AG10803 (cell line): ENCODE measurements at places on chromosomes 7 and 10.
A peak's percentile ranks its signal among the peaks of the same experiment; 100 is the strongest.

DNA sequence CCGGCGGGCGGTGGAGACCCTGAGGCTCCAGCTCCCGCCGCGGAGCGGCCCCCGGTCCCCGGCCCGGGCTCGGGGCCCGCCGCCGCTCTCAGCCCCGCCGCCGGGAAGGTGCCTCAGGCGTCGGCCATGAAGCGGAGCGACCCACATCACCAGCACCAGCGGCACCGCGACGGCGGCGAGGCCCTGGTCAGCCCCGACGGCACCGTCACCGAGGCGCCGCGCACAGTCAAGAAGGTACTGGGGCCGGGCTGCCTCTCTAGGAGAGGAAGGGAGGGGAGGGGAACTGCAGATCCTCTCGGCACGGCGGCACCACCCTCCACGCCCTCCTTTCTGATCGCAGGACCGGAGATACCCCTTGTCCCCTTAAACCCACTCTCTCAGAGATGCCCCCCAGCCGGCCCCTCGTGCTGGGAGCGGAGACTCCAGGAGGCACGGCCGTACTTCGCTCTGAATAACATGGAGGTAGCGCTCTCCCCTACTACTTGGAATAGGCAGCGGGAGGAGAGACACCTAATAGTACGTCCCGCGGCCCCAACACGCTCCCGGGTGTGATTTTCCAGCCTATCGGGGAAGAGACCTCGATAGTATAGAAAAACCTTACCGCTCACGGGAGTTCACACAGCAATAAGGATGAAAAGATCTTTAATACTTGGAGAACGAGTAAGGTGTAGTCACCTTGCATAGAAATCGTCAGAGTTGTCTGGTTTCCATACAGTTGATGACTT lies 538 bp downstream of the AHCYL2 start:
- peak; percentile 23 for DNase-seq

DNA sequence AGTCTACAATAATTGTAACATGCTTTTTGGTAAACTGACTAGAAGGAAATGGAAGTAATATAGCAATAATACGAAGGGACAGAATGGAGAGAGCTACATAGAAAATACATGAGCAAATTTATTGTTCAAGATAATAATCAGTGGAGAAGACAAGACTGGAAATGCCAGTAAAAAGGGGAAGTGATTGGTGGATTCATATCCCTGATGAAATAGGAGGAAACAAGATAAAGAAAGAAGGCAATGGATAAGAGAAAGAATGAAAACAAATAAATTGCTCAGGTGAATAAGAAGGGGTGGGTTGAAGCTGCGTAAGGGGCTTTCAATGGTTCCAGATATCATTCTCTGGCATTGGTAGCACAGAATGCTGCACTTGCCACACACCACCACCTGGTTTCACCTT lies 135.9 kb downstream of the LRRN3 start:
- no peak for DNase-seq

DNA sequence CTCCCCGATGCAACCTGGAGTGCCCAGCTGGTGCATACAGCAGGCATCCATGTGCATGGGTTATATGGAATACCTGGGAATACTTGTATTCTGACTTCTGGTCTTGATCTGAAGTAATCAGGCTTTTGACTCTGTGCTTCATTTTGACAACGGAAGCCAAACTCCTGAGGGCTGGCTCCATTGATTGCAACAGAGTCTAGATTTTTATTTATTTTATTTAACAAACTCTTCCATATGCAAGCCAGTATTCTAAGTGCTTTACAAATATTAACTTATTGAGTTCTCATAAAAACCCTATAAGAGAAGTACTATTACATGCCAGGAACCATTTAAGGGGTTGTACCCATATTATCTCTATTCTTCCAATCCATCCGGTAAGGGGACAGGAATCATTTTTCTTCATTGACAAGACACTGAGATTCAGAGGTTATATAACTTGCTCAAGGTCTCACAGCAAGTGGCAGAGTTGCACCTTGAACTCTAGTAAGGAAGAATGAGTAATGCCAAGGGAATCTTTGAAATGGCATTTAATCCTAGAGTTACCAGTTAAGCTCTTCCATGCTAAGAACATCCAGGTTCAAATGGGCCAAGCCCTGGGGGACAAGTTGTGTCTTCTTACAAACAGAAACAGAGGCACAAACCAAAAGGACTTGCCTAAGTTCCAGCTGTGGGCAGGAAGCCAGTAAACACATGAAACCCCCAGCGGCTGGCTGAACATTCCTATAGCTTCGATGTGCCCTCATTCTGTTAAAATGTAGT lies 241.0 kb downstream of the WDR11 start:
- no peak for DNase-seq

DNA sequence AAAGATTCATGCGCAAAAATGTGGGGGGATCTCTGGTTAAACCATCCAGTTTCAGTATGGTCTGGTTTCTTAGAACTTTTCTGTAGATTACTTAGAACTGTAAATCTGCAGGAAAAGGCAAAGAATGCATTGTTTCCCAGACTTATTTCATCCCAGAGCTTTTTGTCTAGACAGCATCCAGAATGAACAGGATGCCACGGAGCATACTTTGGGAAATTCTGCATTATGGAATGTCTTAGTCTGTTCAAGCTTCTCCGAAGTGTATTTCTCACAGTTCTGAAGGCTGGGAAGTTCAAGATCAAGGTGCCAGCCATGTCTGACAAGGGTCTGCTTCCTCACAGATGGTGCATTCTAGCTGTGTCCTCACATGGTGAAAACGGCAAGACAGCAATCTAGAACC lies 136.3 kb downstream of the INHBA start:
- DNase-seq = no peak

DNA sequence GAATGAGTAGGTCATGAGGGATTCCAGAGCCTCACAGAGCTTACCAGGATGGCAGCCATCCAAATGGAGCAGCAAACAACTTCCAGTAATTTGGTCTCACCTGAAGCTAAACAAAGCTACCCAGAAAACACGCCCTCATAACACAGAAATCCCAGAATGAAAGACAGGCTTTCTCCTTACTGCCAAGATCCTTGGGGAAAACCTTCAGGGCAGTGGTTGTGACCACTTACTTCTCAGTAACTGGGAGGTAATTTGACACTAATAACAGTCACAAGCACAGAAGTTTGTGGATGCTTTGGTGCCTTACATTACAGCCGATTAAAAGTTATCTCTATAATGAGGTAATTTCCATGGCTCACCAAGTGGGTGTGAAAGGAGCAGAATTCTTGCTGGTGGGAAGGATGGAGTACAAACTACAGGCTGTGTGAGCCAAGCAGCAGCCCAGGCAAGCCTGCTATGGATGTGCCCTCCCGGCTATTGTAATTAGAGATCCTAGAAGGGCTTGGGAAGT lies 10.4 kb downstream of the WDR91 start:
- no peak for DNase-seq

DNA sequence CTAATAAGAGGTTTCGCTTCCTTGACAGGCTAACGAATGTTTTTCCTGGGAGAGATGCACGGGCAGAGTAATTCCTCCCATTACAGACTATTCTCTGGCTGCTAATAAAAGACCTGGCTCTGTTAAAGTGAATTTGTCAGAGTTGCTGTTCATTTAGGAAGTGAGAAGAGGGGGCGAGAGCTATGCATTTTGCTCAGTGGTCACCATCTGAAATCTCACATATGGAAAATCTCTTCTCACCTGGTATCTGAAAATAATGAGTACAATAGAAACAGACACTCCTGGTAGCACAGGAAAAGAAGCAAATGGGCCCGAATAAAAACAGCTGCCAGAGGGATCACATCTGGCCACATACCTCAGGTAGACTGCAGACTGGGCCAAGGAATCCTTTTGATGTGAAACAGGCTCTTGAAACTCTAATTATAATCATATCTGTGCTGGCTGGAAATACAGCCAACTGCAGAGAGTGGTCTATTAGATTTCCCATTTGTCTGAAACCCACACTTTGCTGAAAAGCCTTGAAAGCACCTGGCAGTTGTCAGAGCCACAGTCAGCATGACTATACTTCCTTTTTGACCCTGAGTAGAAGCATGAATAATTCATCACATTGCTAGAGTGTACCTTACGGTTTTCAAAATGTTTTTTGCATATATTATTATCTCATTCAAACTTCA lies 33.6 kb downstream of the AOAH start:
- no peak for DNase-seq

DNA sequence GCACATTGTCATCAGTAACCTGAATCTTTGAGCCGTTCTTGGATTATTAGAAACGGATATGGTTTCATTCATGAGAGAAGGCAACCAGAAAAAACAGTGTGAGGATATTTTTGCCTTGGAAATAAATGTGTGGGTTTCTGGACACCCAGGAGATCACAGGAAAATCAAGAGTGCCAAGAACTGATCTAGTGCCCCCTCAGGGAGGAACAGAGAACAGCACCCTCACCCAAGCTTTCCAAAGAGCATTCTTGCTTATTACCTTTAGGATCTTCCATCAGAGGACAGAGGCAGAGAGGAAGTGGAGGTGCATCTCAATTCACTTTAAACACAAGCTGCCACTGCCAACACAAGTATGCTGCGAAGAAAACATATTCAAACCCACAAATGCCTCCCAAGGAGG lies 851.5 kb upstream of the COBL start:
- DNase-seq = no peak

DNA sequence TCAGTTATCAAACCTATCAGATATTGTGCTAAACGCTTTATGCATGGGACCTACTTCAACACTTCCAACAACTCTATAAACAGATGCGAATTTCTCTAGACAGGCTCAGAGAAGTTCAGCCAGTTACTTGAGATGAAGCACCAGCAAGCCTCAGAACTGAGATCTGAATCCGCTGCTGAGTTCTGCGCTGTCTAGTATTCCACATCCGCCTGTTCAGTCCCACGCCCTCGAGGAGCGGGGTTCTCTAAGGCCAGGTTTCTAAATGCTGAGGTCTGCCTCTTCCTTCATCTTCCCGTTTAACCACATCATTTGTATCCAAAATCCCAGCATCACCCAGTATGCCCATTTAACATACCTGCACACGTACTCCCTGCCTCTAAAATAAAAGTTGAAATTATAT lies 297.8 kb upstream of the ZNF32 start:
- DNase-seq = no peak

DNA sequence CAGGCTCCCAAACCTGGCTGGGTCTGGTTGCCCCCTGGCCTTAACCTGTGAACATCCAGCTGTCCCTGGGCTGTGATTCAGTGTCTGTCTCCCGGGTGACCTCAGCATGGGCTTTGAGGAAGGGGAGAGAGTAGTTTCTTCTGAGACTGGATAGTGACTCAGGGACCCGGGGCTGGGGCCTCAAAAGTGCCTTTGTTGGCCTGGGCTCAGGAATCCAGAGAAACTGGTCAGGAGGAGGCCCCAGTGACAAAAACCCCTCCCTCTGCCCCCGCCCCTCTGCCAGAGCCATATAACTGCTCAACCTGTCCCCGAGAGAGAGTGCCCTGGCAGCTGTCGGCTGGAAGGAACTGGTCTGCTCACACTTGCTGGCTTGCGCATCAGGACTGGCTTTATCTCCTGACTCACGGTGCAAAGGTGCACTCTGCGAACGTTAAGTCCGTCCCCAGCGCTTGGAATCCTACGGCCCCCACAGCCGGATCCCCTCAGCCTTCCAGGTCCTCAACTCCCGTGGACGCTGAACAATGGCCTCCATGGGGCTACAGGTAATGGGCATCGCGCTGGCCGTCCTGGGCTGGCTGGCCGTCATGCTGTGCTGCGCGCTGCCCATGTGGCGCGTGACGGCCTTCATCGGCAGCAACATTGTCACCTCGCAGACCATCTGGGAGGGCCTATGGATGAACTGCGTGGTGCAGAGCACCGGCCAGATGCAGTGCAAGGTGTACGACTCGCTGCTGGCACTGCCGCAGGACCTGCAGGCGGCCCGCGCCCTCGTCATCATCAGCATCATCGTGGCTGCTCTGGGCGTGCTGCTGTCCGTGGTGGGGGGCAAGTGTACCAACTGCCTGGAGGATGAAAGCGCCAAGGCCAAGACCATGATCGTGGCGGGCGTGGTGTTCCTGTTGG lies at the start of gene CLDN4:
Gene CLDN4, plus strand, starts transcription at position 316 of the 903 bp plus-strand sequence. Its CDS starts 206 bp downstream, at position 522.
- no peak for DNase-seq

DNA sequence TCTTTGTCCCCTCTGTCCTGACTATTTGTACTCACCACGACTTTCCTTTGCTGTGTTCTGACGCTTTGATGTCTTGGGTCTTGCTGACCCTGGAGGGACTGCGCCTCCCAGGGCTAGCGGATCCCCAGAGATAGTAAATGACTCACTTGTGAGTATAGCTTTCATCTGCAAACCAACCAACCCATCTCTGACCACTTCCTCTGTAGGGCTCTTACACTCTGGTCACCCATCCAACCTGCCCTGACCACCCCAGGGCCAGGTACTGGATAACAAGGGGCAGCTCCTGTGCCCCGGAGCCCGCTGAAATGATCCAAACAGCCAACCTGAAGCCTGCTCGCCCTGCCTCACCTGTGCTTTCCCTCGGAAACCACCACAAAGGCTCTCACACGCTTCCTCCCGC lies 125.2 kb upstream of the CARD11 start:
- no peak for DNase-seq

DNA sequence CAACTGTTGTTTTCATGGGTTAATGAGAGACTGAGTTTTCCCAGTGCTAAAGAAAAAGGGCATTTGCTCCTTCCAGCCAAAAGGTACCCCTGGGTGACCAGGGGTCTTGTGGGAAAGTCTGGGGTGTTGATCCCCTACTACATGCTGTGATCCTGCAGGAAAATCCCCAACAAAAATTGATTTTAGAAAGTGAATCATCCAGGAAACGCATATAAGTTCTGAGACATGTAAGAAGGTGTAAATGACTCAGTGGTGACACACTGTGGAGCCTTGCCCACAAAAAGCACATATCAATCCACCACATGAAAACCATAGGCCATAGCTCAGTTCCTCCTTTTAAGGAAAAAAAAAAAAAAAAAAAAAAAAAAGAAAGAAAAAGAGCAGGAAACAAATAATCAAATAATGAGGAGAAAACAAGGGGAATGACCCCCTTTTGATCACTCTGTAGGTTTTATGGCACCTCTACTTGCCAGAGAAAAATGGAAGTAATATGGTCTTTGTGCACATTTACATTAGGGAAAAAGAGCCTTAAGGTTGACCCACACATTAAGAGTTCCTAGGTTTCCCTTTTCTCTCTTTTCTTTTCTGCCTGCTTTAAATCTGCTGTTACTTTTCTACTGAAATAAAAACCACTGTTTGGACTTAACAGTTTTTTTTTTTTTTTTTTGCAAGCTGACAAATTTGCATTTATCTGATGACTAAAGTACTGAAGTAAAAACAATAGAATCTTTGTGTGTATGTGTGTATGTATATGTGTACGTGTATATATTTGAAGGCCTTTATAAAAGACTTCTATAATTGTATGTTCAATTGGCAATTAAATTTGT lies 386.0 kb downstream of the KIF20B start:
- DNase-seq = no peak

GRCh38 chr10:118213436-118213835 lies 128.7 kb downstream of the FAM204A start:
- DNase-seq = no peak
